Activated CD8-positive, alpha-beta T cell treated with anti-CD3 and anti-CD28 coated beads for 36 hours (primary cell): ENCODE measurements at places on chromosomes 2 and 18. TPM values are rescaled to one million over a fixed set of nuclear protein-coding genes. Genes with fewer than 3 reads are reported as not detected.

Gene DARS1
- total RNA-seq = 210 TPM

GRCh38 chr2:235901243-235901642 lies 266.9 kb downstream of the GBX2 start:
- DNase-seq = no peak

DNA sequence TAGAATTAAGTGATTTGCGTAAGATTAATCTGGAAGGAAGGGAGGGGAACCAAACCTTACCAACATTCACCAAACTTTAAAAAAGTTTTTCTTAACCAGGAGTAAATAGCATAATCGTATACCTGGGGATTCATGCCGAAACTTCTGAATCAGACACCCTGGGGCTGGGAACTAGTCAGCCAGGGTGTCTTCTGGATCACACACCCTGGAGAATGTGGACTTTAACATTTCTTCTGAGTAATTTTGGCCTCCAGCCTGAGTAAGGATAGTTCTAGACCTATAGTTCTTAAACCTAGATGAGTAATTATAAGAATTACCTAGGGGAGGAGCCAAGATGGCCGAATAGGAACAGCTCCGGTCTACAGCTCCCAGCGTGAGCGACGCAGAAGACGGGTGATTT lies 44.1 kb upstream of the MEIS1 start:
- no peak for DNase-seq

Gene SGPP2
- total RNA-seq = 2.8 TPM

DNA sequence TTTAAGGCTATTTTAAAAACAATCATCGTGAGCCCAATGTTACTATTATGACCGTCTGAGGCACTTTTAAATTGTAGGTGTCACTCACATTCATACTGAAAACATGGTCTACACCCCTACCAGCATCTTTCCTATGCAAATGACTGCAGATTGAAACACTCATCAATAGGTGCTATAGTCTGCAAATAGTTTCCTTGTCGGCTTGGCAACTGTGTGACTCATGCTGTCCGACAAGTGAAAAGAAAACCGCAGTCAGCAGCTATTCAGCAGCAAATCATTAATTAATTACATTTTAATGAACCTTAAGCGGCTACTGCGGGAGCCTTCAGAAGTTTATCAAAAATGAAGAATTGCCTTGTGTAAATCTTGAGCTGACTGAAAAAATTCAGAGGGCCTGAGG lies 134.4 kb downstream of the FIGN start:
- DNase-seq = no peak

DNA sequence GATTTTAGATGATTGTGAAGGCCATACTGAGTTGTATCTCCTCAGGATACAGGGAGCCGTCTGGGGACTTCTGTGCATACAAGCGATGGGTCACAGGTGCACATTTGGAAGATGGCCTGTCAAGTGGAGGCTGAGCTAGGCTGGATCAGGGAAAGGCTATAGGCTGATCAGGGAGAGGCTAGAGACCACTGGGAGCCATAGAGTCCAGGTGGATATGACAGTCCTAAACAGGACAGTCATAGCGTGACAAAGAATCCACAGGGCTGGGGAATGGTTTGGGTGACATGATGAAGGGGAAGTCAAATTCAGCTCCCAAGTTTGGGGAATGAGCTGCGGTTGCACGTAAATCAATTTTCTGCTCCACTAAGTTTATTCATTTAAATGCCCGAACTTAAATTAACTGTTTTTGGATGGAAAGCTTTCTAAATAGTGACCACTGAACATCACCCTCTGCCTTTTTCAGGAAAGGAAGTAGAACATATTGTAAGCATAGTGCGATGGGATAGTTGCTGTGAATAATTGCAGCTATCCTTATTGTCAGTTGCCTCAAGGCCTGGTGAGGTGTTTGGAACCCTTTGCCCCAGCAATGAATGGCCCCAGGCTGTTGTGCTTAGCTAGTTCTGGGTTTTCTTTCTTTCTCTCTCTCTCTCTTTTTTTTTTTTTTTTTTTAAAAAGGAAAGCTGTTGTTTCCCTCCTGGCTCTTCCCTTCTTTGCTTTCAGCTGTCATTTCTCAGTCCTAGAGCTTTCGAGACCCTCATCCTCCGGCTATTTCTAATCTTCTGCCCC lies 50.5 kb downstream of the KLHL29 start:
- no peak for DNase-seq

Gene ADGRF3
- 5.7 TPM for total RNA-seq

Gene TANC1
- 0.70 TPM for total RNA-seq

DNA sequence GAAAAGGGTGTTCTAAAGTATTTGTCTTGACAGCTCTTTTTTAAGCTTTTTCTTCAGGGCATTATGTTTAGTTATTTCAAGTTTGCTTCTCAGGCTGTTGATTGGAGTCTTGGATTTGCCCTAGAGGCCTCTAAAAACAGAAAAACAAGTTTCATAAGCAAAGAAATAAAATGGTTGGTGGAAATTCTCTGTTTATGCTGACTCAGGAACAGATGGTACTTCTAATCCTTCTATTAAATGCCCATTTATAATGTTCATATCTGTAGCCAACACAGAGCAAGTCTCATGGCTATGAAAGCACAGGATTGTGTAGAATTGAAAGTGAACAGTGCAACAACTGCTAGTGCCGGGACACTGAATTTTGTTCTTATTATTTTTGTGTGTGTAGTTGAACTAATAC lies 60.4 kb downstream of the KCNJ3 start:
- no peak for DNase-seq

Gene SLC4A5
- total RNA-seq = 1.8 TPM

- no peak for DNase-seq
These were observed 216.3 kb upstream of the SMAD7 start for GRCh38 chr18:49167084-49167483.
